ENCODE measurements at places on chromosomes 12 and 14.

DNA sequence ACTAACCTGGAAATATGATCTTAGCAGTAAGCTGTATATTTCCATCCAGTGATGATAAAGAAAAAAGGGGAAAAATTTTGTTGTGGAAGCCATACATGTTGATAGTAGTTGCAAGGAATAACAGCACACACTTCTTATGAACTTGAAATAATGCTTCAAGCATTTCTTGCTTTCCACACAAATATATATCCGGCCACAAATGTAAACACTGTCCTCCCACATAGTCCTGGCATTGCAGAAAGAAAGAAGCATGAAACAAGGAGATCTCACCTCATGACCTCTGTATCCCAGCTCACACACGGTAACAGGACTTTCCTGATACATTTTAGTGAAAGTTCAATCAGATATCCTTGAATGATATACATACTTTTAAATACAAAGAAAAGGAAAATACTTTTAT, 56.0 kb downstream of the LLPH start:
- no peak for DNase-seq

DNA sequence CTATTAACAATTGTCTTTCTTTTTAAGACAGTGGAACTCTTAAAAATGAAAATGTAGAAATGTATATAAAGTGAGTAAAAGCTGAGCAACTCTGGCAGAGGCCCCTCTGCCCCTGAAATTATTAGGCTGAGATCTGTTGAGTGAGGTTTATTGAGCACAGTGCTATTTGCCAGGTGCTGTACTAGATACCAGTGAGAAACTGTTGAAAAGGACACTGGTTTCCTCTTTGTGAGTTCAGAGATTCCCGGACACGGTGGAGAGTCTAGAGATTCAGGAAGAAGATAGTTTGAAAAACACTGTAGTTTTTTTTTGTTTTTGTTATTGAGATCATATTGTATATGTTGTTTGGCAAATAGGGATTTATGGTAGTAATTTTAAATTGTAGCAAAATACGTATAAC, 11.2 kb downstream of the ACVR1B start:
- no peak for DNase-seq

- DNase-seq, result no peak
Measured at GRCh38 chr14:85764822-85765221, 234.9 kb downstream of the FLRT2 start.

- DNase-seq, result no peak
Measured at GRCh38 chr14:78329371-78329770, 159.2 kb downstream of the NRXN3 start.

- DNase-seq, result no peak
Measured at GRCh38 chr12:106030210-106031071, 108.3 kb downstream of the NUAK1 start.

DNA sequence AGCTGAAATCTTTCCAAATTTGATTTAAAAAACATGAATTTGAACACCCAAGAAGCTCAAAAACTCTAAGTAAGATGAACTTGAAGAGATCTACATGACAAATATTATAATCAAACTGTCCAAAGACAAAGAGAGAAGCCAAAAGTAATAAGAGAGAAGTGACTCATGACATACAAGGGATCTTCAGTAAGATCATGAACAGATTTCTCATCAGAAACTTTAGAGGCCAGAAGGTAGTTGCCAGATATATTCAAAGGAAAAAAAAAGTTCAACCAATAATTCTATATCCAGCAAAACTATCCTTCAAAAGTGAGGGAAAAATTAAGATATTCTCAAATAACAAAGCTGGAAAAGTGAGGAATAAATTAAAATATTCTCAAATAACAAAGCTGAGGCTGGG, 35.1 kb upstream of the MMP19 start:
- no peak for DNase-seq

- no peak for DNase-seq
Measured at GRCh38 chr14:65639216-65639615, 226.7 kb downstream of the FUT8 start.

DNA sequence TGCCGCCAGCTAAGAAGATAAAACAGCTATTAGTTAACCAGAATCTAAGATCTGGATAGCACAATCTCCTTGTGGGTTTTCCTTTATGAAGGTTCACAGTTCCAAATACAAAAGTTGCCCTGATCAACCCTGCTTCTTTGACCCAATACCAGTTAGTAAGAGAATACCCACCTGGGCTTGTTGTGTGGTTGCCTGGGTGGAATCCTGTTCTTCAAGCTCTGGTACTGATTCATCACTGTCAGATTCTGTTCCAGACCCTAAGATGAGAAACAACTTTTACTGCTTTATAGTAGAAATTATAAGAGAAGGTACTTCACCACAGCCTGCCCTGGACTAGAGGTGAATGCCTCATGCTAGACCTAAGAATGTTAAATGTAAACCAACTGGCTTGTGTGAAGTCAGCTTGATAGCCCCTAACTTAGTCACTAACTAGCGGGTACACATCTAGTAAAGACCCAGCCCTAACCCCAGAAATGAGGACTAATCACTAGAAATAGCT, 10.6 kb downstream of the NACA start:
- DNase-seq, result no peak

DNA sequence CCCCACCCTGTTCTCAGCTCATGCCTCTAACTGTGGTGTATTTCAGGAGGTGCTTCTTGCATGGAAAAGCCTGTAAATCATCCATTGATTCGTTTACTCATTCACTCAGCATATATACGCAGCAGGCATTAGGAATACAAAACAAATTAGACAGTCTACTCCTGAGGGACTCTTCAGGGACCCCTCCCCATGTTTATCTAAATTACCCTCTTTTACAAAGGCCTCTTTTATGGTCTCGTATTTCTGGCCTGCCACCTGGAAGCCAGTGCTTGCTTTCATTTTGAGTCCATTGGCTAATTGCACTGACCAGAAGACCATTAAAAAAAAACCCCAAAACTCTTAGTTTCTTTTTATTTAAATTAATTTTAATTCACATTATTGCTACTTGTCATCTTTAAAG, 134.4 kb downstream of the DACT1 start:
- DNase-seq, result no peak

GRCh38 chr14:70186900-70187451, 1.8 kb downstream of the SLC8A3 start:
- no peak for DNase-seq

DNA sequence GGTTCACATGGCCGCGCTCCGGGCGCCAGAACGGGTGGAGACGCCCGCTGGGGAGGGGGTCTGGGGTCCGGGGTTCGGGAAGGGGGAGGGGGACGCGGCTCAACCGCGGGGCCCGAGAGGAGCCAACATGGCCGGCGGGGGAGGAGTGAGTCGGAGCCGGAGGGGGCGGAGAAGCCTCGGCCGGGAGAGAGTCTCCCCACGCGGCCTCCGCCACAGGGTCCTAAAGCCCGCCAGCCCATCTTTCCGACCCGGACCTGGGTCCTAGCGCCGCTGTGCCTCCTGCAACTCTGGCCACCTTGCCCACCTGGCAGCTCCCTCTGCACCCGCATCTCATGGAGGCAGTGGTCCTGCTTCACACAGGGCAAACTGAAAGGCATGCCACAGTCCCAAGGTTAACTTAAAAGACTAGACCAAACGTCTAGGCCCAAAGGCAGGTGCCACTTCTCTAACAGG, at the start of gene BAZ2A:
Gene BAZ2A, minus strand, starts transcription at position 147 of the 453 bp plus-strand sequence. CDS start 12,796 bp downstream, outside the sequence.
- peak; percentile 89 for DNase-seq

DNA sequence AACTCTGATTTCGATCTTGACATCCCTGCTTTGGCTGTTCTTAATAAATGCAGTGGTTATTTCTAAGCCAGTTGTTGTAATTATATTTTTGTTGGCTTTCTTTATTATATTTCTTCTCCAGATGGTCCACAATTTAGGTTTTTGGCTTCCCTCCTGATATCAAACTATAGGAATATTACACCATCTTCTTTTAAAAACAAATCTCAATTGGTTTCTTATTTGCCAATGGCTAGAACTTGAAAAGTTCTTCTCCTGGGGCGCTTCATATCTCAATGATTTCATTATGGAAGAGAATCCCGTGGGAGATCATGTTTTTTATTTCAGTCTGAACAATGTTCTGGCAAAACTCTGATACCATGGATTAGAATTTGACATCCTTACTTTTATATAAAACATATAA, 292.3 kb downstream of the FLRT2 start:
- no peak for DNase-seq

DNA sequence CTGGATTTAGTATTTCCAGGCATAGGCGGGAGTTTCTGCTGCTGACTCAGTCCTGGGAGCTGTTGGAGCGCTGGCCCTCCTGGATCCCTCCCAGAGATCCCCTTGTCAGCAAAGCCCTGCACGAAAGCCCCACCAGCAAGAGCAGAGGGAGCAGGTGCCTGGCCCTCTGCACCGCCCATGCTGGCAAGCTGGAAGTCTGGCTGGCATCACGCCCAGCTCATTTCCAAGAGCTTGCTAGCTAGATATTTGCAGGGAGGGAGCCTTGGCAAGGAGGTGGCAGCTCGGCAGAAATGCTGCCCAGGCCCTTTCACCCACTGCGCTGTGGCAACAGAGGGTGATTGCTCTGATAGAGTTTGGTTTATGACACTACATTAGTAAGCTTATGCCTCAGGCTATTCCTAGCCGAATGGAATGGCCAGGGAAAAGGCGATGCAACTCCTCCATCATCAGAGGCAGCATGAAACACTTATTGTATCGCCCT, 193.9 kb downstream of the EMP1 start:
- DNase-seq, result no peak

DNA sequence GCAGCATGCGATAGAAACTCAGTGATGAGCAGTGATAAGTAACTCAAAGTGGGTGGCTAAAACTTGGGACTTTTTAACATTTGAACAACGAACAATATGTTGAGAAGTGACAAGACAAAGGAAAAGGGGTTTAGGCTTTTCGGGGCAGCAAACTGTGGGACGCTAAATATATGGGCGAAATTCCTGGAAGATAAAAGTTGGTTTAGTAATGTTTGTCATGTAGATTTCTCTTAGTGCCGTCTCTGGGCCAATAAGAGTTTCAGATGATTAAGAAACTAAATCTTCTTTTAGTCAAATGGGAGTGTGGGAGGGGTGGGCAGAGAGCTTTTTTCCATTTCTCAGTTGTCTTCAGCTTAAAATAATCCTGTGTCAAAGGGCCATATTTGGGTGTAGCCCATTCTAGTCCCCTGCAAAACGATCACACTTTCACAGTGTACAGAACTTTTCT, 41.7 kb upstream of the FUT8 start:
- no peak for DNase-seq

- no peak for DNase-seq
Measured at GRCh38 chr14:32702088-32702487, 236.6 kb upstream of the NPAS3 start.

DNA sequence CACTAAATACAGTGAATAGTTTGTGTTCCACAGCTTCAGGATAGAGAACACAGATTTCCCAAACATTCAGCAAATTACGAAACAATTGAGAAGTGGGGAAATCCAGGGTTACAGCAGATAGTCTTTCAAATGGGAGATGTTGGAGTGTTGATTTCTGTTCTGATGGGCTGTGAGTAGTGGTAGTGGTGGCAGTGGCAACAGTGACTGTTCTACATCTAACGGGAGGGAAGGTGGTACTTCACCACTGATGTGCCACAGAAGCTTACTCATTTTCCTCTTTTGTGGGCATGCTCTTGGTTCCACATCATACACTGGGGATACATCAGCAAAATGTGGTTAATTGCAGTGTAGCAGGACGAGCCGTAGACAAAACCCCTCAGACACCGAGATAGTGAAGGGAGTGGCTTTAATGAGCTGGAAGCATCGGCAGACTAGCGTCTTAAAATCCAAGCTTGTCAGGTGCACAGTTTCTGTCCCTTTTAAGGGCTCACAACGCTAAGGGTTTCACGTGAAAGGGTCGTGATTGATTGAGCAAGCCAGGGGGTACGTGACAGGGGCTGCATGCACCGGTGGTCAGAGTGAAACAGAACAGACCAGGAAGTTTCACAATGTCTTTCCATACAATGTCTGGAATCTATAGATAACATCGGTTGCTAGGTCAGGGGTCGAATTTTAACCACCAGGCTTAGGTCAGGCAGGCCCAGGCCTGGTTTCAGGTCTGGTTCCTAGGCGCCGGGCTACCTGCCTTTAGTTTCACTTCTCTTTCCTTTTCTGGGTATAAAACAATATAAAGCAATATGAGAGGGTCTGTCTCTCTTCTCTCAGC, 330.6 kb upstream of the FBXO33 start:
- no peak for DNase-seq

DNA sequence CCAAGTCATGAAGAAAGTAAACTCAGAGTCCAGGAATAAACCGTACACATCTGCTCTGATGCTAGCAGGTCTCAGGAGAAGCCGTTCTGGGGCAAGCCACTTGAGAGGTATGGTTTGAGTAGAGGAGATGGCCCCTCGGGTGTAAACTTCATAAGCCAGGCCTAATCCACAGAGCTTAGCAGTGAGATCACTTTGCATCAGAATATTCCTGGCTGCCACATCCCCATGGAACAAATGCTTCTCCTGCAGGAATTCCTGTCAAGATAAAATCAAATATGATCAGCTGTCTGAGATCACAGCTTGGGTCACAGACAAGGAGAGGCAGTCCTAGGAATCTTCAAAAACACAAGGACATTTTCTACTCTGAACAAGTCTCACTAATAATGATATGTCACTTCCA, 11.2 kb upstream of the MAGOHB start:
- DNase-seq, result no peak

GRCh38 chr14:35050652-35051051, 4.6 kb downstream of the FAM177A1 start:
- no peak for DNase-seq

DNA sequence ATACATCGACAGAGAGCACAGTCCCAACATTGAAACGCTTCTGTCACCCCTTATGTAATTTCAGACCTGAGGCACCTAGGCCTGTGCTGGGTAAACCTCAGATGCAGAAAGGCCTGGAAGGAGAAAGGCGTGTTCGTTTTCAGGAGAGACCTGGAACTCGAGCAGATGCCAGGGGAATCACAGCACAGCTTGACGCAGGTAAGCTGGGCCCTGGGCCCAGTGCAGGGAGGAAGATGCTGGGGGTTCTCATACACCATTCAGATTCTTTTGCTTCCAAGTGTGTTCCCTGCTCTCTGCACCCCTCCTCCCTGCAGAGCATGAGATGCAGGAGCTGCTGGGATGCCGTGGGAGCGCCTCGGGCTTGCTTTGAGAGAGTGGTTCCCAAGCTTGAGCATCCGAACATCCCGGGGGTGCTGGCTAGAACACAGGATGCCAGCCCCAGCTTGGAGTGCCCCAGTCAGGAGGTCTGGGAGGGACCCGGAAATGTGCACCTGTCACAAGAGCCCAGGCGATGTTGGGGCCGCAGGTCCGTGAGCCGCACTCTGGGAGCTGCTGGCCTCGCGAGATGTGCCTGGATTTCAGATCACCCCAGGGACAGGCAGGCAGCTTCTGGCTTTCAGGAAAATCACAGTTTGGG, 35.9 kb downstream of the FZD10 start:
- DNase-seq, result no peak

- no peak for DNase-seq
Measured at GRCh38 chr12:26092346-26093105, 32.3 kb downstream of the BHLHE41 start.

- no peak for DNase-seq
Measured at GRCh38 chr14:73462048-73462715, 3.8 kb upstream of the NUMB start.

DNA sequence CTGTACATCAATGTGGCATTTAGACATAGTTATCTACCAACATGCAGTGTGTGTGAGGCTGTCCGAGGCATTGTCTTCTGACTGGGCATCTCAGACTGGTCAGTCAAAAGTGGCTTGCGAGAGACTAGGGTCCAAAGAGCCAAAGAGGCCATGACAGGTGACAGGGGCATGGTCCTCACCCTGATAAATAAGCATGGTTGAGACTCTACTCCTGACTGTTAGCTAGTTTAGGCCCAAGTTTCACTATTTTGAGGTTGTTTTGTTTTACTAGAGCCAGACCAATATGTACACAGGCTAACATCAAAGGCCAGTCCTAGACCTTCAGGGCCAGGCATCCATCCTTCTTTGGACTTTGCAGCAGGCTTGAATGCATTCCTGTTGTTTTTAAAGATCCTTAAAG, 76.9 kb upstream of the SRSF5 start:
- DNase-seq, result no peak

Data from activated CD4-positive, alpha-beta T cell treated with anti-CD3 and anti-CD28 coated beads, Interleukin-2, amount 10 ng/mL, durations not matched to agents 7 days and 5 days (primary cell).